ENCODE measurements at places on chromosomes 16 and 17. TPM values are rescaled to one million over a fixed set of nuclear protein-coding genes. Genes with fewer than 3 reads are reported as not detected.

The C17orf107 gene
- 1.2 TPM for total RNA-seq

The TP53TG3B gene
- total RNA-seq = 0.21 TPM

The ETV4 gene
- 4.7 TPM for total RNA-seq

GRCh38 chr16:3058139-3059030 is 7.1 kb upstream of the IL32 start:
- no peak for DNase-seq

- no peak for DNase-seq
These were observed 1.1 kb downstream of the RAI1 start for GRCh38 chr17:17682293-17682736.

DNA sequence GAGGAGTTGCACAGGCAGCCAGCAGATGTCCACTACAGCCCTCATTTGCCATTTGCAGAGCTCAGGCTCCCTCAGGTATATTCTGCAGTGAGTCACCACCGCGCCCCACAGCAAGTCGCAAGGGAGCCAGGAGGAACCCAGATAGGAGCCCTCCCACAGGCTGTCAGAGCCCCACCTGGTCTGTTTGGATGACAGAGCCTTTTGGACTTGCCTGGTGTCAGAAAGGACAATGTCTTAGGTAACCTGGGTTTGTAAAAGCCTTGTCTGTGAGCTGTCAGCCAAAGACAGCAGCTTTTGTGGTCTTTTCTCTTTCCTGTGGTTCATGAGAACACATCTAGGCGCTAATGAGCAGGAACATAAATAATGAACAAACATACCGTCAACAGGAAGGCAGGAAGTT is 70.9 kb downstream of the GNAO1 start:
- DNase-seq = no peak

DNA sequence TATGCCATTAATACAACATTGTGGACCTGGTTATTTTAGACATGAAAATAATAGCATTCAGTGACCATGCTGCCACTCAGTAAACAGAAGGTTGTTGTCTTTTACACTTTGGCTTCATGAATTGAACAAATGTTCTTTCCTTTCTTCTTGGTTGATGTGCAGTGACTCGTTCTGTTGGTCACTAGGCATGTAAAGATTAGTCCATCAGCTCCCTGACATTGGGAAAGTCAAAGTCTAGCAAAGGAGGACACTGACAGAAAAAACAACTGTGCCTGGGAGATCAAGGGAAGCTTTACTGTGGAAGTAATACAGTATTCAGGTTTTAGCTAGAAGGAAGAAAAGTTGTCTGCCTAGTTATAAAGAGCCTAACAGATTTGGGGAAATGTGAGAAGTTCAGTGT is 6.9 kb downstream of the KCNJ16 start:
- no peak for DNase-seq

GRCh38 chr17:57874434-57875289 is 24.8 kb upstream of the MRPS23 start:
- peak; percentile 94 for DNase-seq

DNA sequence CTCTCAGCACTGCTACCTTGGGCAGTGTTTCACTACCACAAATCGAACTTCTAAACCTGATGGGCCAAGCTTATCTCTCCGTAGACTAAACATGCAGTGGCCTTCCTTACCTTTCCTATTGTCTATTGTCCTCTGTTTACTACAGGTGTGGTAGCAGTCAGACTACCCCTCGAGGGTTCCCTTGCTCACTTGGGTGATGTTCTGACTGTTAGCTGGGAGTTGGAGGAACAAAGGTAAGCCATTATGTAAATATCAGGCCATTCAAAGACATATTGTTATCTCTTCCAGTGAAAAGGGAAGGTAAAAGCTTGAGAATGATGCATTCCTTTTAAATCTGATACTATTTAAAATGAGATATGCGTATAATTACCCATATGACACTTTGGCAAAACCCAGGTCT is 828.3 kb upstream of the EEF2KMT start:
- no peak for DNase-seq

DNA sequence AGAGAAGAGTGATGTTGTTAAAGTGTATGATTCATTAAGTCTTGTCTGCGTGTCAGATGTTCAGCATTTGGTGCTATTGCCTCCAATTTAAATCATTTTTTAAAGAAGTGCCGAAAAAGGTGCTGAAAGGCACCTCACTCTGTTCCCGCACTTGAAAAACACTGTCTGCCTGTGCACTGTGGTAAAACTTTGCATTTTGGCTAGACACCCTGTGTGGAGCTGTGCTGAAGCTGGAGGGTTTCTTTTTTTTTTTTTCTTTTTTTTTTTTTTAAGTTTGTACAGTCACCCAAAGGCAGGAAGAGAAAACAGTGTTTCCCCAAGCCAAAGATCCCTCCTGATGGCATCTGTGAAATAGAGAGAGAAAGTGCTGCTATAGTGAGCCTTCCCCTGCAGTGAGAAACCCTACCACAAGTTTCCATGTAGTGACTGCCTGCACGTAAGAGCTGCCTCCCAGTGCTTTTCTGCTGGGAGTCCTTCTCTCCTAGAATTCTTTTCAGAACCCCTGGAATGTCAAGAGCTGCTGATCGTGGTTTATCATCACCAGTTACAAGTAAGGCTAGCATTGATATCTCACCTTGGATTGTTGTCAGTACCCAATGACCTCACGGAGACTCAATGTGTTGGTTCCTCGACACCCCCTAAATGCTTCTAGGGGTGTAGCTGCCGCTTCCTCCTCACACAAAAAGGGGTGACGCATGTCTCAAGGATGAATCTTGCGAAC is 116.0 kb upstream of the SOX9 start:
- DNase-seq = no peak

GRCh38 chr16:87931504-87931903 is 4.8 kb downstream of the CA5A start:
- no peak for DNase-seq

- DNase-seq = no peak
These were observed 110.6 kb downstream of the ABCC1 start for GRCh38 chr16:16059895-16060590.

DNA sequence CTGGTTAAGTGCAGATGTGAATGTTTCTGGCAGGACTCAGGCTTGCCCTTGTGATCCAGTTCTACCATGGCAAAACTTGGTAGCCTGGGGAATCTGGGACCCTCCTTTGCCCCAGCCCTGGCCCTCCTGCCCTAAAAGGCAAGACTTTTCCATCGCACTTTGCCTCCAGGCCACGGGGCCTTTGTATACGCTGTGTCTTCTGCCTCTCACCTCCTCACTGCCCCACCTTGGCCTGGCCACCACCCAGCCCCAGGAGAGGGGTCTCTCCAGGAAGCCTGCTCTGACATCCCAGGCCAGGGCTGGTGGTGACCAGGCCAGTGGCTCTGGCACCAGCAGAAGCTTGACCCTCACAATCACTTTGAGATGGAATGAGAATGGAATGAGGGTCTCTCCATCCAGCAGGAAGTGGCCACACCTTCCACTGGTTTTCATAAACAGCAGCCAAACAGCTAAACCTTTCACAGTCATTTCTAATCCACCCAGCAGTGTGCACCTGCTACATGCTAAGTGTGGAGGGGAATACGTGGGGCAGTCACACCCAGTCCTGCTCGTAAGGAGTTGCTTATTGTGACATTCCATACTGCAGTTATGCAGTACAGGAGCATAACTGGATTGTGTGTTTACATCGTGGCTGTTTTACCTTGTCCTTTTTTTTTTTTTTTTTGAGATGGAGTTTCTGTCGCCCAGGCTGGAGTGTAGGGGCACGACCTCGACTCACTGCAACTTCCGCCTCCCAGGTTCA is 1.6 kb upstream of the MRPL38 start:
- DNase-seq = no peak

DNA sequence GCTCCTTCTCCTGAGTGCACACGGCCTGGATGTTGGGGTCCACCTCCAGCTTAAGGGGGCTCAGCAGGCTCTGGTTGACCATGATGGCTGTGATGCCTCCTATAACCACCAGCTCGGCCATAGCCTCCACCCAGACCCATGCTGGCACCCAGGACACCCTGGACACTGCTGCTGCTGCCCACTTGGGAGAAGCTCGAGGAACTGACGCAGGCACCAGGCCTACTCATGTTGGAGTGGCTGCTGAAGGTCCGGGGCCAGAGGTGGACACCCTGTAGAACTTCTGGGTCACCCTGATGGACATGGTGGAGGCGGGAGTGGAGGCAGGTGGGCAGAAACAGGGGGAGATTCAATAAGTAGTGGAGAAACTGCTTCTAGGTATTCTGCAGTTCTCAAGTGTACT is 28.0 kb downstream of the IKZF3 start:
- DNase-seq = no peak

All from HFFc6 (cell line).